Stimulated activated CD8-positive, alpha-beta memory T cell treated with anti-CD3 and anti-CD28 coated beads, Interleukin-15, amount 100 ng/mL, for 1 hour (primary cell): ENCODE measurements at places on chromosomes 16 and 17.

- DNase-seq, result no peak
These were observed 215.6 kb downstream of the TMEM114 start for GRCh38 chr16:8374586-8375231.

DNA sequence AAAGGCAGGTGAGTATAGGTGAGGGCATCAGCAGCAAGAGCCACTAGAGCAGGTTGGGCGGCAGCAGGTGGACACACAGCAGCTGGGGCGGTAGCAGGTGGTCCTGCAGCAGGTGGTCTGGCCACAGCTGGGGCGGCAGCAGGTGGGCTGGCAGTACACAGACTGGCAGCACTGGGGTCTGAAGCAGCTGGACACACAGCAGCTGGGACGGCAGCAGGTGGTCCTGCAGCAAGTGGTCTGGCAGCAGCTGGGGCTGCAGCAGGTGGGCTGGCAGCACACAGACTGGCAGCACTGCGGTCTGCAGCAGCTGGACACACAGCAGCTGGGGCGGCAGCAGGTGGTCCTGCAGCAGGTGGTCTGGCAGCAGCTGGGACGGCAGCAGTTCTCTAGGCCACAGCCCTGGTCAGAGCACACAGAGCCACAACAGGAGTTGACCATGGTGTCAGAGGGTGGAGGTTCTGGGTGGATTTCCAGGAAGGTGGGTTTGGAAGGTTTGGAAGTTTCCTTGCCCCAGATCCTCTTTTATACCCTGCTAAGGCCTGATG is at the start of gene KRTAP4-2:
KRTAP4-2 (minus strand) TSS at position 495 of the 545 bp plus-strand sequence; CDS start at position 438, 57 bp downstream.
- DNase-seq, result no peak

- DNase-seq, result no peak
These were observed 27.0 kb downstream of the TMC6 start for GRCh38 chr17:78101542-78101941.

DNA sequence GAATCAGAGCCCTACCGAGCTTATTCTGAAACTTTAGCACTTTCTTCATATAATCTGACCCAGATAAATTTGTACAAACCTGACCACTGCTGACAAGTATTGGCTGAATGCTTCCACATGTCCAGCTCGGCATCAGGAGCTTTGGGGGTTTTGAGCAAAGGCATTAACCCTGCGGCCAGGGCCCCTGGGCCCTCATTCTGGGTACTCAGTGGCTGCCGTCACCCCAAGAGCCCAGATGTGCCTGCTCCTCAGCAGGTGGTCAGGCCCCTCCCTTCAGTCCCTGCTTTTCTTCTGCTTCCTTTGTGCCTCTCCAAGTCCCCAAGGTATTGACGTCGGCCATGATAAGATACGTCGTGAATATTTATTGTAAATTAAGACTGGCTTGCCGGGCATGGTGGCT is 47.3 kb upstream of the CHMP6 start:
- DNase-seq, result no peak

GRCh38 chr17:48631693-48632578 is 5.8 kb upstream of the HOXB9 start:
- DNase-seq, result no peak

- DNase-seq, result no peak
These were observed 58.0 kb upstream of the HNF1B start for GRCh38 chr17:37802712-37803416.

DNA sequence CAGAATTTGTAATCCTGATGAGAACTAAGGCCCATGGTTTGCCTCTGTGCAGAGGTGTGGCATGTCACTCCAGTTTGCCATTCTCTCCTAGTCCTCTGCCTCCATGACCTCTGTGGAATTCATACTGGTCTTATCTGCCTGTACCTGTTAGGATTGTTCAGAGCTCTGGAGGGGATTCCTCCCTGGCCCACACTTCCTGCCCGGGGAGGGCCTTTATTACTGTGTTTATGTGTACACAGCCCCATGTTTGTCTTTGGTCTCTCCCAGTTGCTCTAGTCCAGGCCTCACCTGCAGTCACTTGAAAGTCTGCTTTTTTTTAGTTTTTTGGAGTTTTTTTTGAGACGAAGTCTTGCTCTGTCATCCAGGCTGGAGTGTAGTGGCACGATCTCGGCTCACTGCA is 36.4 kb downstream of the RHBDL3 start:
- no peak for DNase-seq

DNA sequence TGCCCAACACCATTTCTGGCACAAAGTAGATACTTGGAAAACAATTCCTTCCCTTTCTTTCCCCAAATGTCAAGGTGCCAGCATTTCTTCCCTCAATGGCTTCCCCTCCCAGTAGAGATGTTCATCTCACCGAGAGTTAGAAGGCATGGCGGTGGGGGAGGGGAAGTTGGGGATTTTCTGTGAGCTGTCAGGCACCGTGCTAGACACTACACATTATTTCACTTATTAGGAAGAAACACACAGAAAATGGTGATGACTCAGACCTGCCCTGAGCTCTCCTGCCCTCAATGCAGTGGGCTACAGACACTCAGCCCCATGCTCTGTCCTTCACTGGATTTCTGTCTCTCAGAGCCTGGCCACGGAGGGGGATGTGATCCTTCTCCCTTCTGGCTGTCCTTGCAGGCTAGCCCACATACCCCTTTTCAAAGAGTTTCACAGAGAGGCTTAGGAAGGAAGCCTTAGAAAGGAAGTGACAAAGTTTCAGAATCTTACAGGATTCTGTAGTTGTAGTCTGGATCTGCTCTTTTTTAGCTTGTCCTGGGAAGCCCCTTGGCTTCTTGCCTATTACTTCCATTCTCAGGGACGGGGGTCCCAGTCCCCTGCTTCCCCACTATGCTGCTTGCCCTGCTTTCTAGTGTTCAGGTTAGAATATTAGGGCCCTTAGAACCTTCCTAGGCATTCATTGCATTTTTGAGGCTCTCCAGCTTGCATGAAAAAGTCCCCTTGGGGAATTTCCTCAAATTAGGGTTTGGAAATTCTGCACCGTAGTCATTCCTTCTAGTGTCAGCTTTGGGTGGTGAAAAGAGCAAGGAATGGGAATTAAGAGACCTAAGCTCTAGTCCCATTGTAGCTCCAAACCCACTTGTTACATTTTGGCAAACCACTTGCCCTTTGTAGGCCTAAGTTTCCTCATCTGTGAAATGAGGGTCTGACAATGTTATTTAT is 12.2 kb upstream of the CCL5 start:
- DNase-seq, result no peak

DNA sequence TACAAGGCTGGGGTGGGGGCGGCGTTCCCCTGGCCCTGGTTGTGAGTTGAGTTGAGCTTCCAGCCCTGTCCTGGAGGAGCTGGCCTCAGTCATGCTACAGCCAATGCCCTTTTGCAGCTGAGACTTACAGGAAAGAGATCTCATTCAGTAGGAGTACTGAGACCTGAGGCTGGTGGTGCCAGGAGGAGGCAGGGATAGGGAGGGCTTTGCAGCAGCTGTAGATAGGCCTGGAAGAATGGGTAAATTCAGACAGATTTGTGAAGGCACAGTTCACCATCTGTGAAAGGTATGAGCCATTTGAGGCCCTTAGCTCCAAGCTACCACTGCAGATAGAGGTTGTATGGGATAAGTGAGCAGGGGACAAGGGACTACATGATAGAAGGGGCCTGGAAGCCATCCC is 5.6 kb downstream of the STX4 start:
- no peak for DNase-seq

GRCh38 chr17:17437461-17437860 is 39.3 kb upstream of the MED9 start:
- DNase-seq, result no peak

DNA sequence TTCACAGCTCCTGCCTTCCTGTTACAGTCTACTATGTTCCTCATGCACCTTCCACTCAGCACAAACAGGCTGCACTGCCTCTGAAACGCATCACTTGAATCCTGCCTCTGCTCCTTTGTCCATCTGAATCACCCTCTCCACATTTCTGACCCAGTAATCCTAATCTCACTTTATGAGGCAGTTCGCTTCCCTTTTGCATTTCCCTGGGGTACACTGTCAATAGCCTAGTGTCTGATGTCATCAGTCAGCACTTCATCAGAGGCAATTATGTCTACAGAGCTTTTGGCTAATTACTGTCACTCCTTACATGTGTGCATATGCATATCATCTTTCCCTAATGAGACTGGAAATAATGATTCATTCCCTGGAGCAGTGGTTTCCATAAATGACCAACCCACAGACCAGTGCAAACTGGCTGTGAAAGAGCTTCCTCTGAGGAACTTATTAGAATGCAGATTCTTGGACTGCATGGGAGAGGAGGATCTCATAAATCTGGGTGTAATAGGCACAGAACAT is 23.6 kb downstream of the CA4 start:
- no peak for DNase-seq

DNA sequence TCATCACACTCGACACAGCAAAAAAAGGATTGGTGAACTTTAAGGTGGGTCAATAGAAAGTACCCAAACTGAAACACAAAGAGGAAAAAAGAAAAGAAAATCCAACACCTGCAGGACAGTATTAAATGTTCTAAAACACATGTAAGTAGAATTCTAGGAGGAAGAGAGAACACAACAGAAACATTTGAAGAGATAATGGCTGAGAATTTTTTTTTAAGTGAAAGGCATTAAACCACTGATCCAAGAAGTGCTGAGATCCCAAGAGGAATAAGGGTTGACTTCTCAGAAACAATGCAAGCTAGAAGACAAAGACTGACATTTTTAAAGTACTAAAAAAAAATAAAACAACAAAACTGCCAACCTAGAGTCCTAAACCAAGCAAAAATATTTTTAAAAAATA is 31.6 kb downstream of the VPS53 start:
- no peak for DNase-seq

- no peak for DNase-seq
These were observed 2.3 kb upstream of the MED24 start for GRCh38 chr17:40056379-40057015.

DNA sequence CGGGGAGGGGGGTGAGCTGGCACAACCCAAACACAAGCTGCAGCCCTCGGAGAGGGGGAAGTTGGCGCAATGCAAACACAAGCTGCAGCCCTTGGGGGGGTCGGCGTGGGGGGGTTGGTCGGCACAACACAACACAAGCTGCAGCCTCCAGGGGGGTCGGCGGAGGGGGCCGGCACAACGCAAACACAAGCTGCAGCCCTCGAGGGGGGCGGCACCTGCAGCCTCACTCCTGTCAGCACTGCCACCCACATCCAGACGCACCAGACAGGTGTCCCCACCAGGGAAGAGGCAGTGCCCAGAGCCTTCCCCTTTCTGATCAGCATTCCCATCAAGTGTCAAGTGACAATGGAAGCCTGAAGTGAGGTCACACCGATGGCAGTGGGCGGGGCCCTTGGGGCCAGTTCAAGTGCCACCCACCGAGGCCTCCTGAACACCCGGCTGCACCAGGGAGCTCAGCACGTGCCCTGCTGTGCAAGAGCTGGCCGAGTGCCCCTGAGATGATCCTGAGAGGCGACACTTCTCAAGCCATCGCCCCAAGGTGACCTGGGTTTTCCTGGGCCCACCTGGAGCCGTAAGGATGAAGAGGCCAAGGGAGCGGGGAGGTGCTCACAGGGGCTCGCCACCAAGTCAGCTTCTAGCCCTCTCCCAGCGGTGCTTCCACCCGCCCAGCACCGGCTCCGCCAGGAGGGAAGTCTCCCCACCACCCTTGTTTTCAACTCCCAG is 59.3 kb downstream of the KLHDC4 start:
- no peak for DNase-seq

DNA sequence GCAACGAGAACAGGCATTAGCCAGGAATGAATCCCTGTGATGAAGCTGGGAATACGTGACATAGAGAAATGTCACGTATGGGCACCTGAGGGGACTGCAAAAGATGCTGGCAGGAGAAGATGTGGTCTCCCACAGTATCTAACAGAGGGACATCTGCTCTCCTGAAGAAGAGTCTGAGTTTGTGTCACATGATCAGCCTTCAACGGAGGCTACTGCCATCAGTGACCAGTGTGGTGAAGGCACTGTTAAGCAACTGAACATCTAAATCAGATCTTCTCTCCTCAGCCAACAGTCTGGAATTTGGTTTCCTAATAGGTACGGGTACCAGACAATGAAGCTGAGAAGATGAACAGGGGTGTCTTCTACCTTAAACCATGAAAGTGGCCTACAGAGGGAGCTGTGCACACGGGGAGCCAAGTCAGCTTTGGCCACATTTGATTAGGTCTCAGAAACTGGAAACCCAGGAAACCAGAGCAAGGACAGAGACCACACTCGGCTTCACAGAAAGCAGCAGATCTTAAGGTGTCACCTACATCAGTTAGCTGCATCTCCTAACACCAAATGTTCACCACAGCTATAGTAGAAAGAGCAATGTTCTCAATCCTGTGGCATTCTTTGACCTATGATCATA is 41.8 kb downstream of the BRD7 start:
- DNase-seq, result peak; percentile 37

GRCh38 chr17:4748686-4749085 is 9.0 kb upstream of the CXCL16 start:
- no peak for DNase-seq

DNA sequence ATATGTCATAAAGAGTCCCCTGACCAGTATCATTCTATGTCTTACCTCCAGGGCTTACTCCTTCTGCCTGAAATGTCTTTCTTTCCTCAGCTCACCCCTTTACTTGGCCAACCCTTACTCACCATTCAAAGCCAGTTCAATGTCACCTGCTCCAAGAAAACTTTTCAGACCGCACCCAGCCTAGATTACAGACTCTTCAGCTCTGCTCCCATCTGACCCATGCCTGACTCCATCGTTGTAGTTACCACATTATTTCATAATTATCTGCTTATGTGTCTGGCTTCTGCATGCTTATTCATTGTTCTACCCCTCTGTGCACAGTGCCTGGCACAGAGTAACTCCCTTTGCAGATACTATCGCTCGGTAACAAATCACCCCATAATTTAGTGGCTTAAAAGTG is 62.5 kb upstream of the TOB1 start:
- DNase-seq, result no peak

DNA sequence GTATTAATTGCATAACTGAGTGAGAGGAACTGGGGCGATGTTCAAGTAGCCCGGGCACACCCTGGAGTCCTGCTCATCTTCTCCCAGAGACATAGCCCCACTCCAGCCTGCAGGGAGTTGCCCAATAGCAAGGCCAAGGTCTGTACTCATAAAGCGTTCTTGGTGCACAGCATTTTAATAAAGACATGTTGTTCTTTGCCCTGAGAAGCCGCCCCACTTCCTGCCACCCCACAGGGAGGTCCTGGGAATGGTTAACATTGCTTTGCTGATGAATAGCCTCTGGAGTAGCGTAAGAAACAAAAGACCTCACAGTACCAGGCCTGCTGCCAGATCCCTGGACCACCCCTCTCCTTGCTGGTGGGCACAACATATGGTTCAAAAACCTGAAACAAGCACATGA is 21.6 kb upstream of the CDH1 start:
- DNase-seq, result no peak

GRCh38 chr17:40820228-40820838 is 2.1 kb downstream of the KRT10 start:
- no peak for DNase-seq

- DNase-seq, result no peak
These were observed 4.8 kb upstream of the SHISA9 start for GRCh38 chr16:12896562-12896961.

DNA sequence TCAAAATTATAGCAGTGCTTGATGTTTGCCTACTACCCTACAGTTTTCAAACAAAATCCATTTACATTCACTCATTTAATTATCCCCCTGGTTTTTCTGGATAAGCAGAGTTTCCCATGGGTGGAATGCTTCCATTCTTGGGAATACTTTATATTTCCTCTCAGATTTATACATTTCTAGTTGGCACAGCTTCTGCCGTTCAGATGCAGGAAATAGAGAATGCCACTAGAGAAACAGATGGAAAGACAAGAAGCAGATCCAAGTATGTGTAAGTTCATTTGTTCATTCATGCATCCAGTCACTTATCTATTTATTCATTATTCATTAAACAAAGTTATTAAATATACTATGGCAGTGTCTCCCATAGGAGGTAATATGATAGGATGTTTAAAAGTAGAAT is 65.0 kb upstream of the CACNG5 start:
- DNase-seq, result no peak
